ENCODE measurements at places on chromosomes 11 and 22. TPM values are rescaled to one million over a fixed set of nuclear protein-coding genes. Genes with fewer than 3 reads are reported as not detected.

Gene KCNC1
- not detected for total RNA-seq

Gene TMPRSS5
- total RNA-seq: not detected

Gene ZNHIT2
- 17.4 TPM for total RNA-seq

DNA sequence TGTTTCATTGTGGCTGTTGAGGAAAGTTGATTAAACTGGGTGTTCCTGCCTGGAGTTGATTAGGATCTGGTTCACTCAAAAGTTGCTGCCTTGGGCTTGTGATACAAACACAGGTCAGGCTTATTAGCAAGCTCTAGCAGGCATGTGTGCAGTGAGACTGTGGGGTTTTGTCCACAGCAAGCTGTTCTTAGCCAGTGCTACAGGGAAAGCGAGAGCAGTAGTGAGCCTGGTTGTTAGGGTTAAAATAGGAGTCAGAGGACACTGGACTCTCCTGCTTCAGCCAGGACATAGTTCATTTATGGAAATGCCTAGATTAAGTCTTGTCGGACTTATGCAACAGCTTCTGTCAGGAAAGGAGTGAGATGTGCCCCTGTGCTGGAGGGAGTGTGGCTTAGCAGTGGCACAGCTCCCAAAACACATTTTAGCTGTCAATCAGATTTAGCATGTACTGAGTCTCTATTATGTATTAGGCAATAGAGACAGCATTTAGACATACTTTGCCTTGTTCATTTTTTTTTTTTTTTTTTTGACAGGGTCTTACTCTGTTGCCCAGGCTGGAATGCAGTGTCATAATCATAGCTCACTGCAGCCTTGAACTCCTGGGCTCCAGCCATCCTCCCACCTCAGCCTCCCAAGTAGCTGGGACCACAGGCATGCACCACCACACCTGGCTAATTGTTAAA, 8.7 kb downstream of the SNRPD3 start:
- H3K27me3 ChIP-seq: no peaks in the 10 kb centered on the region
- no peak overlapping the region for H3K4me3 ChIP-seq
- no peak for DNase-seq
- H3K36me3 ChIP-seq: peaks cover 32% of the 10 kb centered on the region
- H3K4me1 ChIP-seq: no peaks in the 10 kb centered on the region

GRCh38 chr22:28283068-28283654, 364.1 kb upstream of the PITPNB start:
- peaks cover 4% of the 10 kb centered on the region for H3K4me1 ChIP-seq
- no peak overlapping the region for H3K4me3 ChIP-seq
- H3K27me3 ChIP-seq: no peaks in the 10 kb centered on the region
- H3K36me3 ChIP-seq: no peaks in the 10 kb centered on the region

DNA sequence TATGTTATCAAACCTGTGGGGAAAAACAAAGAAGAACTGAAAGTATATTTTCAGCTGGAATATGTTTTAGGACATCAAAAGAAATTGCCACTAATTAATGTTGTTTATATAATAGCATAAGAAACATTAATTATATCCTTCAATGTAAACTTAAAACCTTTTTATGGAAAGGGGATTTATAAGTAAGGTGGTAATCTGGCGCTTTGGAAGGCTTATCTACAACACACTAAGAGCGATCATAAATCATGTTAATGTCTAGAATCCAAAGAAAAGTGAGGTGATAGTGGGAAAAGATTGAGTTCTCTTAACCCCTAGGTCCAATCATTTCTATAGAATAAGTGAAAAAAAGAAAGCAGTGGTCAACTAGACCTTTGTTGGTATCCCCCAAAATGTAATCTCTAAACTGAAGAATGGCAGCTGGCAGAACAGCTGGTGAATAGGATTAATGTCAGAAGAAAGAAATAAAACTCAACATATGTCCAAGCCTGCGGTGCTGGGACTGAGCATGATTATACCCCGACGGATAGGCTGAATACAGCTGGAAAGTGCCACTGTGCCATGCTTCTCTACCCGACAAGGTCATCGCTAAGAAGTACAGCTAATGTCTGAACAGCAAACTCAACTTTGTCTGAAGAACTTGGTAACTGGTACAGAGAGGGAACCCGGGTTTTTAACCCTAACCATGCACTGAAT, 64.0 kb downstream of the SOX6 start:
- H3K4me1 ChIP-seq: 0 out of 2 replicates have a peak, but pooled peaks cover 4% of the 10 kb centered on the region
- no peak overlapping the region for H3K27ac ChIP-seq
- H3K36me3 ChIP-seq: no peaks in the 10 kb centered on the region
- no peaks in the 10 kb centered on the region for H3K27me3 ChIP-seq
- H3K4me3 ChIP-seq: no peak overlapping the region

GRCh38 chr22:44585559-44586350, 87.7 kb upstream of the RTL6 start:
- H3K4me1 ChIP-seq: no peaks in the 10 kb centered on the region
- DNase-seq: no peak
- no peak overlapping the region for H3K4me3 ChIP-seq

GRCh38 chr11:72589802-72590761, 84.1 kb downstream of the PDE2A start:
- no peak overlapping the region for H3K27ac ChIP-seq
- H3K27me3 ChIP-seq: peaks cover 58% of the 10 kb centered on the region
- H3K36me3 ChIP-seq: no peaks in the 10 kb centered on the region
- peaks cover 27% of the 10 kb centered on the region for H3K4me1 ChIP-seq
- peak overlapping the region; percentile 89 for H3K4me3 ChIP-seq

- H3K27me3 ChIP-seq: no peaks in the 10 kb centered on the region
- no peak overlapping the region for H3K4me3 ChIP-seq
- H3K4me1 ChIP-seq: no peaks in the 10 kb centered on the region
- no peak overlapping the region for H3K27ac ChIP-seq
Measured at GRCh38 chr11:80107415-80107814, 666.6 kb upstream of the TENM4 start.

GRCh38 chr11:94678236-94678635, 89.9 kb upstream of the AMOTL1 start:
- H3K27ac ChIP-seq: no peak overlapping the region
- no peak overlapping the region for H3K4me3 ChIP-seq
- no peaks in the 10 kb centered on the region for H3K4me1 ChIP-seq
- no peaks in the 10 kb centered on the region for H3K27me3 ChIP-seq

DNA sequence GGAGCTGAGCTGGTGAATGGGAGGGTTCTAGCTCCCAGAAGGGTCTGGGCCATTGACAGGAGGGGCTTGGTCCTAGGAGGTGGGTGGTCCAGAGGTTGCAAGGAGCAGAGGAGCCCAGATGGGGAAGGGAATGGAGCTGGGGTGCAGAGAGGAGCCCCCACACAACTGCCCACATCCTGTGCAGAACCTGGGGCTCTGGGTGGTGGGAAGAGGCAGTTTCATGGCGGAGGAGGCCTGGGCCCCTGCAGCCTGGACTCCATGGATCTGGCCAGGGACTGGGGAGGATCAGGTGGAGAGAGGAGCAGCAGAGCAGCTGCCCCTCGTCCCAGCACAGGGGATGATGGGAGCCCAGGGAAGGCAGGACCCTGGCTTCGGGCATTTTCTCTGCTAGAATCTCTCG, 963 bp upstream of the ADORA2A start:
- H3K4me1 ChIP-seq: peaks cover 5% of the 10 kb centered on the region
- no peaks in the 10 kb centered on the region for H3K36me3 ChIP-seq
- no peak for DNase-seq
- no peak overlapping the region for H3K27ac ChIP-seq
- no peak overlapping the region for H3K4me3 ChIP-seq

DNA sequence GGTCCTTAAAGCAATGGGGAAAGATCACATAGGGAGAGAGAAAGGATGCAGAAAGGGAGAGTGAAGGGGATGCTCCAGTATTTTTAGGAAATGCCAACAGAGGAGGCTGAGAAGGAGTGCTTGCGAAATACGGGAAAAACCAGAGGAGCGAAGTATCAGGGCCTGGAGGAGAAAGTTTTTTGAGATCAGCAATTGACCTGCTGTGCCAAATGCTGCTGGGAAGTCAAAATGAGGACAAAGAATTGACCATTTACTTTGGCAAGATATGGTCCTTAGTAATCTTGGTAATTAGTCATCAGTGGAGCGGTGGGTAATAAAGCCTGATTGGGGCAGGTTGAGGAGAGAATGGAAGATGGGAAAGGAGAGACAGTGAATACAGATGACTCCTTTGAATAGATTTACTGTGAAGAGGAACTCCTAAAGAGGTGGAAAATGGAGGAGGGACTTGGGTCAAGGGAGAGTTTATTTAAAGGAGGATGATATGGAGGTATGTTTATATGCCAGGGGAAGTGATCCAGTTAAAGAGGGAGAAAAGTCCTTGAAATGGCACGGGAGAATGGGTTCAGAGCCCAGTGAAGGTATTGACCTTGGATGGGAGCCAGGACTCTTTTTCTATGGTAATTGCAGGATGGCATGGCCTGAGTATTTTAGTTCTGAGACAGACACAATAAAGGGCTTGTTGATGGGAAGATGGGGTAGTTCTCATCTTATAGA, 111.5 kb downstream of the PKNOX2 start:
- H3K27me3 ChIP-seq: no peaks in the 10 kb centered on the region
- no peaks in the 10 kb centered on the region for H3K4me1 ChIP-seq
- H3K4me3 ChIP-seq: no peak overlapping the region
- no peaks in the 10 kb centered on the region for H3K36me3 ChIP-seq
- DNase-seq: no peak

- peaks cover 2% of the 10 kb centered on the region for H3K4me1 ChIP-seq
- peaks cover 6% of the 10 kb centered on the region for H3K36me3 ChIP-seq
- no peak for DNase-seq
- no peak overlapping the region for H3K27ac ChIP-seq
- no peak overlapping the region for H3K4me3 ChIP-seq
Measured at GRCh38 chr22:19138217-19139000, 6.0 kb downstream of the ESS2 start.

DNA sequence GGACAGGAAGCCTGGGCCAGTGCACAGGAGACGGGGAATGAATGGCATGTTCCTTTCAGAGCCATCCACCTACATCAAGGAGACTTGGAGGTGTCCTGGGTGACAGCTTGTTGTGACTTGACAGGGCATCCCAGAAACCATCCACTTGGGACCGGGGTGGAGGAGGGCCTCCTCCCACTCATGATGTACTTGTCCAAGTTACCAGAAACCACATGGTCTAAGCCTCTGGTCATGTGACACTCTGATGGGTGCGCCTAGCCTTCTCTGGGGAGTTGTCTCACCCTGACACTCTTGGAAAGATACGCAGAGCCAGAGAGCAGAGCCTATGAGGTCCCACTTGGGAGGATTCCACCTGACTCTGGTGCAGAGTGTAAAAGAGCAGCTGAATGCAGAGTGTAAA, 21.6 kb upstream of the FXYD6 start:
- H3K4me1 ChIP-seq: no peaks in the 10 kb centered on the region
- H3K36me3 ChIP-seq: no peaks in the 10 kb centered on the region
- no peaks in the 10 kb centered on the region for H3K27me3 ChIP-seq
- no peak for DNase-seq
- no peak overlapping the region for H3K27ac ChIP-seq

DNA sequence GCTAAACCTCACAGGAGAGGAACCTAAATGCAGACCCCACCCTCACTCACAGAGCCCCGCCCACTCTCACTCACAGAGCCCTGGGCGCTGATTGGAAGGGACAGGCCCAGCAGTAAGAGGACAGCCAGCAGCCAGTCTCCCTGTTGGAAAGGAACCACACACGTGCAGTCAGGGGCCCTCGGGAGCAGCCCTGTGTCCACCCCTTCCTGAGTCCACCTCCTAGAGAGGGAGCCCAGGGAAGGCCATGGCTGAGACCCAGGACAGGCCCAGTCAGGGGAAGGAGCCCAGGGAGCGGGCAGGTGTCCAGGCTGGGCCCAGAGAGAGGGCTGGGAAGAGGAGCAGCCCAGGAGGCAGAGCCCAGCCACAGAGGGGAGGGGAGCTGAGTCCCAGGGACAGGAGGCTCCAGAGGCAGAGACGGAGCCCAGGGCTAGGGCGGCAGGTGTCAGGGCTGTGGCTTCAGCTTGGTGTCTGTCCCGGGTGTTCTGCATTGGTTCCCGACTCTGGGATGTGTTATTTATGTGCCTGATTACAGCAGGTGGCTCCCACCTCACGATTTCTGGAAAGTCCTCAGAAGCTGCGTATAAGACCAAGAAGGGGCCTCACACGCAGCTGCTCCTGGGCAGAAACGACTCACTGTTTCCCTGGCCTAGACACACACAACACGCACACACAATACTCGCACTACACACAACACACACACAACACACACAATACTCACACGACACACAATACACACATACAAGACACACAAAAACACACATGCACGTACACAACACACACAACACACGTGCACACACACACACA, 9.0 kb upstream of the APOBEC3H start:
- peaks cover 5% of the 10 kb centered on the region for H3K4me1 ChIP-seq
- H3K27me3 ChIP-seq: no peaks in the 10 kb centered on the region
- peak; percentile 81 for DNase-seq

- no peak overlapping the region for H3K27ac ChIP-seq
- no peaks in the 10 kb centered on the region for H3K27me3 ChIP-seq
Measured at GRCh38 chr11:26928582-26928981, 65.3 kb upstream of the FIBIN start.

DNA sequence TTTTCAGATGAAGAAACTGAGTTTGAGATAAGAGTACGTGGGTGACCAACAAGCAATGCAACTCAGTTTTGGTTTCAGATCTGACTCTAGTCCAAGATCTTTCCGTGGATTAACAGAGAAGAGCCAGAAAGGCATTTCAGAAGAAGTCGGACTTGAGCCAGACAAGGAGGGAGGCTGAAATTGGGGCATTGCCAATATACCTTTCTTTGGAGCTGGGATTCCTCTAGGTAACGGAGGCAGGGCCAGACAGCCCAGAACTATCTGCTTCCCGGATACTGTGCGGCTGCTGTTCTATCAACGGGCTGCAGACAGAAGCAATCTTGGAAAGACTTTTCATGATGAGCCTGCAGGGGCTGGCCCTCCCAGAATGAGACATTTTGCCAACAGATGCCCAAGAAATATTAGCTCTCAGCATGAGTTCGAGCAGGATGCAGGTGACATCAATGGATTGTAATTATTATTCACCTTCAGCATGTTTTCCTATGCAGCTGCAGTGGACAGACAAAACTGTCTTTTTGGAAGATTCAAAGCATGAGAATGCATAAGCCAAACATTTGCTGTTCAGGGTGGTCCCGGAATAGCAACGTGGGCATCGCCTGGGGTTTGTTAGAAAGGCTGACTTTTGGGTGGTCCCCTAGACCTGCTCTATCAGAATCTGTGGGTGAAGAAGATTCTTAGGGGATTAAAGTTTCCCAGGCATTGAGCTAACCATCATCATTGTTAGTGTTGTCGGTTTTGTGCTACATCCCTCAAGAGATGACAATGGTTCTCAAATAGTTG, 95.7 kb downstream of the SCN3B start:
- H3K36me3 ChIP-seq: no peaks in the 10 kb centered on the region
- peaks cover 23% of the 10 kb centered on the region for H3K4me1 ChIP-seq

DNA sequence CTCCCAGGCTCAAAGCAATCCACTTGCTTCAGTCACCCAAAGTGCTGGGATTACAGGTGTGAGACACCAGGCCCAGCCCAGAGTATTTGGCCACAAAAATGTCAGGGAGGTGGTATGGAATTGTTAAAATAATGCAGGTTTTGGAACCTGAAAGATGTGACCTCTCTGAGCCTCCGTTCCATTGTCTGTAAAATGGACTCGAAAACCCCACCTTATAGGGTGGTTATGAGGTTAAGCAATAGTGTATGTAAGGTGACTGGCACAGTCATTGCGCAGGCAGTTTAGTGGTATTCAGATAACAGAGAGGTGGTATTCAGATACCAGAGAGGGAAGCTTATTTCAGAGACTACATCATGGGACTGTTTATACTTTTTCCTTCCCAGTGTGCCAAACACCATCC, 52.5 kb upstream of the PRSS23 start:
- no peak overlapping the region for H3K27ac ChIP-seq
- DNase-seq: no peak
- H3K4me1 ChIP-seq: no peaks in the 10 kb centered on the region
- no peaks in the 10 kb centered on the region for H3K27me3 ChIP-seq
- H3K36me3 ChIP-seq: no peaks in the 10 kb centered on the region

GRCh38 chr11:113176599-113177360, 137.6 kb upstream of the TTC12 start:
- no peaks in the 10 kb centered on the region for H3K27me3 ChIP-seq
- no peaks in the 10 kb centered on the region for H3K36me3 ChIP-seq
- no peak overlapping the region for H3K4me3 ChIP-seq
- no peak overlapping the region for H3K27ac ChIP-seq
- peaks cover 13% of the 10 kb centered on the region for H3K4me1 ChIP-seq
